ENCODE measurements at places on chromosomes 16 and 17. TPM values are rescaled to one million over a fixed set of nuclear protein-coding genes. Genes with fewer than 3 reads are reported as not detected.
A peak's percentile ranks its signal among the peaks of the same experiment; 100 is the strongest.

Gene CTNS
- total RNA-seq = 33.3 TPM

Gene ABCC3
- total RNA-seq = 0.37 TPM

GRCh38 chr17:42531455-42532354 is 4.3 kb upstream of the NAGLU start:
- H3K27me3 ChIP-seq = no peaks in the 10 kb centered on the region
- peak overlapping the region; percentile 43 for H3K27ac ChIP-seq
- DNase-seq = peak; percentile 40
- H3K4me1 ChIP-seq = peaks cover 44% of the 10 kb centered on the region
- H3K36me3 ChIP-seq = no peaks in the 10 kb centered on the region

Gene C16orf74
- total RNA-seq = 1.3 TPM

Gene SCGB1C2
- total RNA-seq = not detected

Gene ASGR2
- total RNA-seq = not detected

Gene CLEC3A
- total RNA-seq = not detected

Gene GPR139
- not detected for total RNA-seq

Gene MMP28
- total RNA-seq = not detected

Data from CD8-positive, alpha-beta memory T cell (primary cell).